ENCODE measurements at places on chromosomes 5 and 9. TPM values are rescaled to one million over a fixed set of nuclear protein-coding genes. Genes with fewer than 3 reads are reported as not detected.
A peak's percentile ranks its signal among the peaks of the same experiment; 100 is the strongest.

GRCh38 chr9:4929917-4930316 is 55.2 kb upstream of the JAK2 start:
- DNase-seq: no peak

- peak; percentile 23 for DNase-seq
These were observed 105.1 kb upstream of the CTSL start for GRCh38 chr9:87620731-87621322.

DNA sequence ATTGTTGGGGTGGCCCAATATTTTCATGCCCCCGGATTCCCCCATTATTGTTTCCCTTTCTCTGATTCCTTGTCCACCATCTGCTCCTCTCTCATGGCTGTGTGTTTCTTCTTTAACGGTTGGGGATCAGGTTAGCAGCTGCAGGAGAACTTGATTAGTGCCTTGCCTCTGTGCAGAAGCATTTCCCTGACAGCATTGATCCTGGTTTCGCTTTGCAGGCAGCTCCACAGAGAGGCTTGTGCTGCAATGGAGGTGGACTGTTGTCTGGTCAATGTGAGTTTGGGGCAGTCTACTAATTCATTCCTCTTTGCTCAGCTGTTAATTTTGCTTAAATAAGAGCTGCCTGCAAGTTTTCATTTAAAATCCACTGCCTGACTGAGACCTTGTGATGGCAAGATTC is 32.5 kb upstream of the SSBP2 start:
- no peak for DNase-seq

- no peak for DNase-seq
These were observed 130.2 kb downstream of the MAT2B start for GRCh38 chr5:163635631-163636030.

GRCh38 chr9:109812818-109813281 is 32.9 kb downstream of the PALM2AKAP2 start:
- DNase-seq: no peak

GRCh38 chr9:123945532-123945931 is 15.6 kb upstream of the DENND1A start:
- no peak for DNase-seq

GRCh38 chr5:109511980-109512734 is 102.4 kb upstream of the PJA2 start:
- no peak for DNase-seq

DNA sequence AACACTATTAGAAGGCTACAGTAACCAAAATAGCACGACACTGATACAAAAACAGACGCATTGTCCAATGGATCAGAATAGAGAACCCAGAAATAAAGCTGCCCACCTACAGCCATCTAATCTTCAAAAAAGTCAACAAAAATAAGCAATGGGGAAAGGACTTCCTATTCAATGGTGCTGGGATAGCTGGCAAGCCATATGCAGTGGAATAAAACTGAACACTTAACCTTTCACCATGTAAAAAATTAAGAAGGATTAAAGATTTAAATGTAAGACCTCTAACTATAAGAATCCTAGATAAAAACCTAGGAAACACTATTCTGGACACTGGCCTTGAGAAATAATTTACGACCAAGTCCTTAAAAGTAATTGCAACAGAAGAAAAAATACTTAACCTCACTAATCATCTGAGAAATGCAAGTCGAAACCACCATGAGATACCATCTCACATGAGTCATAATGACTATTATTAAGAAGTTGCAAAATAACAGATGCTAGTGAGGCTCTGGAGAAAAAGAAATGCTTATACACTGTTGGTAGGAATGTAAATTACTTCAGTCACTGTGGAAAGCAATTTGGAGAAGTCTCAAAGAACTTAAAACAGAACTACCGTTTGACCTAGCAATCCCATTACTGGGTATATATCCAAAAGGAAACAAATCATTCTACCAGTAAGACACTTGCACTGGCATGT is 203.3 kb upstream of the CDH9 start:
- no peak for DNase-seq

DNA sequence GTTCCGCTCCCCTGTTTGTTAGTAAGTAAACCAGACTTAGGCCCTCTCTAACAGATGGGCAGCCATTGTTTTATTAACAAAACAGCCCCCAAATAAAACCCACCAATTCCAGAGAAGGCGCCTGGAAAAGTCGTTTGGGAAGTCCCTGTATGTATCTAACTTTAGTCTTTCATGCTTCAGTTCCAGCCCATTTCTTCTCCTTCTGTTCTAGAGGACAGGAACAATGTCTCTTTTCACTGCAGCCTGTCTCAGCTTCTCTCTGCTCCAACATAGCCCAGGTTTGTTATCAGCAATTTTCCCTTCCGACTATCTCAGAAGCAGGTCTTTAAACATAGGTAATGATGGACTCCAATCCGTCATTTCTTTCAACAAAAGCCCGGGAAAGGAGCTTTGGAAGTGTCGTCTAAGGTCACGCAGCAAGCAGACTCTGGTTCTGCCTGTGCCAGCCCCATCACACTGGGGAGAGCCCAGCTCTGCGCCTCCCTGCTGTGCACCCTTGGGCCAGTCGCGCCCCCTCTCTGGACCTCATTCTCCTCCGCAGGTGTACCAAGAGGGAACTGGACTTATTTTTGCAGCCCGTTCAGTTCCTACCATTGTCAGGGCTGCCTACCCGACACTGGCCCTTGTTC is 9.6 kb upstream of the AKNA start:
- peak; percentile 40 for DNase-seq

- no peak for DNase-seq
These were observed 935.1 kb upstream of the WWC1 start for GRCh38 chr5:167356374-167356773.

DNA sequence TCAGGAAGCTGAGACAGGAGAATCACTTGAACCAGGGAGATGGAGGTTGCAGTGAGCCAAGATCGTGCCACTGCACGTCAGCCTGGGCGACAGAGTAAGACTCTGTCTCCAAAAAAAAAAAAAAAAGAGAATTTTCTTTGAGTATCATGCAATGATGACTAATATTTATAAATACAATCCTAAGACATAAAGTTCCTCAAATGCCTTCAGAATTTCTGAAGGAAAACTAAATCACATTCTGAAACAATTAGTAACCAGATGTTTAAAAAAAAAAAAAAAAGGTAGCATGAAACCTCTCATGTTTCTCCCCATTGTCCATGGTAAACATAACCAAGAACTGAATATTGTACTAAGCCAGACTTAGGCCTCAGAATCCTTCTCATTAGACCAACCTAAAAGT is 23.1 kb downstream of the MLLT3 start:
- DNase-seq: no peak

DNA sequence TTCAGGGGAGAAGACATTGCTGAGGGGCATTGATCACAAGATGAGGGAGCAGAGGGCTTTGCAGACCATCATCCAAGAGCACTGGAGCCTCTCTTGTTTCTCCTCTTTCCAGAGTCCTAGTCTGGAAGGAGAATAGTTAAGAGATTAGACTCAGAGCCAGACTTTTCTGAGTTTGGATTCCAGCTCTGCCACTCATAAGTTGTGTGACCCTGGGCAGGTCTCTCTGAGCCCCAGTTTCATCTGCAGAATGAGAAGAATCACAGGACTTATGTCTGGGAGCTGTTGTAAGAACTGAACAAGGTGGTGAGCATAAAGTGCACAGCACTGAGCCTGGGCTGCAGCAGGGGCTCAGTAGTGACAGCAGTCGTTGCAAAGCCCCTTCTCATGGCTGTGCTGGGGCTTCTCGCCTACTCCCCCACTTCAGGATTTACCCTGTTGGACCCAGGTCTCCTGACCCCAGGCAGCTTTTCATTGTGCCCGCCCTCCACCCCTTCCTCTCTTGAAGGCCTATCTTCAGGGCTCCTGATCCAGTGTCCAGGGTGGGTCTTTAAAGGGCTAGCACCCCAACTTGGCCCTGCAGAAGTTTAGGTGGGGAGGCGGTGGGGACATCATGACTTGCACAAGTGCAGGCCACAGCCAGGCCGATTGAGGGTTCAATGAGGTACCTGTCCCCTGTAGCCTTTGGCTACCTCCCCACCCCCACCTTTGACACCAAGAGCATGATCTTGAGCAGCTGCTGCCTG is 1.5 kb downstream of the SYNPO start:
- DNase-seq: no peak

DNA sequence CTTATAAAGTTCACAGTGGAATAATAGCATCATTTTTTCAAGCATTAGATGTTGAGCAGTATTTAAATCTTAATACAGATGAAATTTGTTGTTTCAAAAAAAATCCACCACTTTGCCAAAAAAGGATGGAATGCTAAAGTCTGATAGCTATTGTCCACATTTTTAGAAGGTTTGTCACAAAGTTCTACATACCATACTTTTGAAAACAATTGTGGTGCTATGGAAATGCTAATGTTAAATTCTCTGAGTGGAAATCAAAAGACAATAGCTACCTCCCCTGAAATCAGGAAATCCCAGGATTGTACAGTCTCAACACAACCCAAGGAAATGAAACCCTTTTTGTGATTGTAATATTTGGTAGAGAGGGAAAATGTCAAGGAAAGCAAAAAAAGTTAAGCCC is 19.3 kb upstream of the GRAMD2B start:
- DNase-seq: no peak

DNA sequence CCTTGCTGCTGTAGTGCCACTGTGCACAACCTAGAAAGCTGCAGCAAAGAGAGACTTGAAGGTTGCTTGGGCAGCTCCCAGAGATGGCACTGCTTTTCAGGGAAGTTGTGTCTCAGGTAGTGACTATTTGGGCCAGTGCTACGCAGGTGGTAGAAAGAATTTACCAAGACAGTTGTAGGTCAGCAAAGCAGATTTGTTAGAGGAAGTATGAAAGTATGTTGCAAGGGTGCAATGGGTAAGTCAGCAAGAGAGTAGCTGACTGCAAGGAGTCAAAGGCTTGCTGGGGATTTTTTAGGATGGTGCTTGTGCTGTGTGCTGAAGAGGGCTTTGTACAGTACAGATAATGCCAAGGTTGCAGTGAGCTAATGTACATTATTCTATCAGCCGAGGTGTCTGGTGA is 33.5 kb upstream of the SPARC start:
- no peak for DNase-seq

GRCh38 chr5:151317871-151318270 is 14.3 kb upstream of the SLC36A3 start:
- DNase-seq: no peak

DNA sequence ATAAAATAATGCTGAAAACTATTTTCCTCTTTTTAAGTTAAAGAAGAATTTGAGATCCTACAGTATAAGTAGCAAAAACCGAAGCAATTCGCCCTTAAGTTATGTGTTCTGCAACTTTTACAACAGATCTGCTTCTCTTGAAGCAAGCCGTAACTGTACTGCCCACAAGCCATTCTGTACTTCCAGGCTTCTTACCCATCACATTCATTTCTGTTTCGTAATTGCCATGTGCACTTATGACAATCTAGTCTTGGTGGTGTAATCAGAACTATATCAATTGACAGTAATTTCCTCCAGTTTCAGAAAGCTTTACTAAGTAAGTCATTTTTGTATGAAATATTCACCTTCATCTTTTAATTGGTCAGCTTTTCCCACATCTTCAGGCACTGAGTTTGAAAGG is 13.8 kb downstream of the SGTB start:
- DNase-seq: no peak

- DNase-seq: peak; percentile 79
These were observed 44.8 kb downstream of the PRRC1 start for GRCh38 chr5:127562252-127562651.

DNA sequence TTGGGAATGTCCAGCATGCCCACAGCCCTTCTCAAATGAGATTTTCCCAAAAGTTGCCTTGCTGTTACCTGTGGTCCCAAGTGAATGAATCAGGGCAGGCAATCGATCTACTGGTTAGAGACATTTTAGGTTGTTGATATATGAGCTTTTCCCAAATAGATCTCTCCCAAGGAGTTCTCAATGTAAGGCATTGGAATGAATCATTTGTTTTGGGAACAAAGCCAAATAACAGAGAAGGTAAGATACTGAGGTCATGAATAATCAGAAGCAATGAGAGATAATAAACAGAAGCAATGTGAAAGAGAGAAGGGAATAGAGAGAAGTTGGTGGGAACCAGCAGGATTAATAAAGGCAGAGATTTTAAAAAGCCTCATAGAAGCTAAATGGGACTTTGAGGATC is 93.6 kb upstream of the FER start:
- DNase-seq: no peak

- DNase-seq: peak; percentile 97
These were observed 839 bp downstream of the GABRG2 start for GRCh38 chr5:162068412-162068811.

DNA sequence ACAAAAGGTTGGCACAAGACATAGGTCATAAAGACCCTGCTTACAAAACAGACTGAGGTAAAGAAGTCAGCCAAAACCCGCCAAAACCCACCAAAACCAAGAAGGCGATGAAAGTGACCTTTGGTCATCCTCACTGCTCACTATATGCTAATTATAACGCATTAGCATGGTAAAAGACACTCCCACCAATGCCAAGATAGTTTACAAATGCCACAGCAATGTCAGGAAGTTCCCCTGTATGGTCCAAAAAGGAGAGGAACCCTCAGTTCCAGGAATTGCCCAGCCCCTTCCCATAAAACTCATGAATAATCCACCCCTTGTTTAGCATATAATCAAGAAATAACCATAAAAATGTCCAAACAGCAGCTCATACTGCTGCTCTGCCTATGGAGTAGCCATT is 27.7 kb downstream of the MLLT3 start:
- DNase-seq: no peak

GRCh38 chr9:127030814-127031740 is 91.4 kb downstream of the ANGPTL2 start:
- DNase-seq: no peak

GRCh38 chr5:28380167-28380566 is 1341.8 kb upstream of the CDH9 start:
- no peak for DNase-seq

GRCh38 chr9:135090081-135090480 is 2.6 kb downstream of the OLFM1 start:
- no peak for DNase-seq

GRCh38 chr9:120868339-120868675 is 8.7 kb downstream of the PHF19 start:
- DNase-seq: no peak

DNA sequence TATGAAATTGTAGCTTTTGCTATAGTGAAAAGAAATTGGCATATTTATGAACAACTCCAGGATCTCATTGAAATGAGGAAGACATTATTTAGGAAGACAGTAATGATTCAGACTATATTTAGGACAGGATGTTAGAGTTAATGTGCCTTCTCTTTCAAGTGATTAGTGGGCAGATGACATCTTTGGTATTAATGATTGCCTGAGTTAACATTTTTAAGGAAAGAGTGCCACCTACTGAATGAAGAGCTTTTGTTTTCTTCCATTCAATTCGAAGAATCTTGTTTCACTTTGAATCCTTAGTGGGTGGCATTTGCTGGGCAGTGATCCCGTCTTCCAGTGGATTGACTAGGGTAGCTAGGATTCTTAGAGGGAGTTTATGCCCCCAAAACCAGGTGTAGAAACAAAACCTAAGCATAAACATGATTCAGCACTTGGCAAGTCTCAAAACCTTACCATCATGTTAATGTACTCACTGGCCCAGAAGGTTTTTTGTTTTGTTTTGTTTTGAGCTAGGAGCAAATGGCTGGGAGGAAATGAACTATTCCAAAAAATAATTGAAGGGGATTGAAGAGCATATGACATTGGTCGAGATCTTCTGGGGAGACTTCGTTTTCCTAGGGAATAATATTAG is 23.2 kb downstream of the MAP3K1 start:
- DNase-seq: no peak

The C9orf153 gene
- total RNA-seq: 0.99 TPM

The PRDM9 gene
- 0.15 TPM for total RNA-seq

The RALGPS1 gene
- total RNA-seq: 25.0 TPM

The KIF24 gene
- total RNA-seq: 2.5 TPM

The LPCAT1 gene
- 86.7 TPM for total RNA-seq

The GADD45G gene
- total RNA-seq: 9.6 TPM

The PPP2R2B gene
- 0.80 TPM for total RNA-seq

The PCDHA9 gene
- total RNA-seq: 2.6 TPM

The RNF44 gene
- 146 TPM for total RNA-seq

The EXOC3 gene
- total RNA-seq: 45.5 TPM

The IRX2 gene
- 2.8 TPM for total RNA-seq

The SPATA31C1 gene
- total RNA-seq: not detected

The LRRC8A gene
- total RNA-seq: 61.5 TPM
